Activated naive CD4-positive, alpha-beta T cell treated with anti-CD3 and anti-CD28 coated beads, Interleukin-2, amount 10 ng/mL, durations not matched to agents 7 days and 5 days (primary cell): ENCODE measurements at places on chromosomes 2 and 18.

DNA sequence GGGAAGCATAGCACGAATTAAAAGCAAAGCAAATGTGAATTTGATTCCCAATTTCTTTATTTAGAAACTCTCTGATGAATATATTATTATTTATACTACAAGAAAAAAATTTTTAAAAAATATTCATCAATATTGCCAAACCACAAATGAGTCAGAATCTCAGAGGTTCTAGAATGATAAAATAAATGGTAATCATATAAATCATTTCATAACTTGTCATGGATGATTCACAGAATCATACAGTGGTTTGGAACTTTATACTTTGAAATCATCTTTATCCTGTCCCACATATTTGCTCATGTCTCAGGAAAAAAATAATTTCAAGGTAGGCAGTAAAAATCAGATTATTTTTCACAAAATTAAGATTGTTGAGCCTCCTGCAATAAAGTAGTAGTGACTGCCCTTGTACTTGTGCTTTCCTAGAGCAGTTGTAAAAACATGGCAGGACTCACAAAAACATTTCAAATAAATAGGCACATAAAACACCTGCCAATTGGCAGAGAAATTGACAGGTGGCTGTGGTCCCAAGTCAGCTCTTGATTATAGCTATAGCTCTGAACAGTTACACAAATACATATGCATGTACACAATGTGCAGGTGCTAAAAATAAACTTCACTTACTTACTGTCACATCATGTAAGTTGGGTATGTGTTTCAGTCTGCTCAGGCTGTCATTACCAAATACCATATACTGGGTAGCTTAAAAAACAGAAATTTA, 273.9 kb upstream of the SESTD1 start:
- no peak overlapping the region for H3K4me3 ChIP-seq
- no peak for DNase-seq
- H3K27me3 ChIP-seq = no peaks in the 10 kb centered on the region
- no peak overlapping the region for H3K27ac ChIP-seq
- no peaks in the 10 kb centered on the region for H3K36me3 ChIP-seq

GRCh38 chr18:49185623-49186022, 234.9 kb upstream of the SMAD7 start:
- no peaks in the 10 kb centered on the region for H3K36me3 ChIP-seq
- H3K27me3 ChIP-seq = no peaks in the 10 kb centered on the region
- H3K27ac ChIP-seq = no peak overlapping the region
- no peak for DNase-seq

GRCh38 chr2:47737191-47737975, 45.6 kb upstream of the MSH6 start:
- H3K27ac ChIP-seq = no peak overlapping the region
- H3K4me1 ChIP-seq = no peaks in the 10 kb centered on the region
- peaks cover 3% of the 10 kb centered on the region for H3K27me3 ChIP-seq
- no peak for DNase-seq

- no peak for DNase-seq
- H3K27me3 ChIP-seq = peaks cover 33% of the 10 kb centered on the region
- no peak overlapping the region for H3K4me3 ChIP-seq
- no peaks in the 10 kb centered on the region for H3K36me3 ChIP-seq
- H3K27ac ChIP-seq = no peak overlapping the region
Measured at GRCh38 chr2:235263205-235264120, 230.4 kb upstream of the AGAP1 start.
